ENCODE measurements at places on chromosomes 6 and 20. TPM values are rescaled to one million over a fixed set of nuclear protein-coding genes. Genes with fewer than 3 reads are reported as not detected.

DNA sequence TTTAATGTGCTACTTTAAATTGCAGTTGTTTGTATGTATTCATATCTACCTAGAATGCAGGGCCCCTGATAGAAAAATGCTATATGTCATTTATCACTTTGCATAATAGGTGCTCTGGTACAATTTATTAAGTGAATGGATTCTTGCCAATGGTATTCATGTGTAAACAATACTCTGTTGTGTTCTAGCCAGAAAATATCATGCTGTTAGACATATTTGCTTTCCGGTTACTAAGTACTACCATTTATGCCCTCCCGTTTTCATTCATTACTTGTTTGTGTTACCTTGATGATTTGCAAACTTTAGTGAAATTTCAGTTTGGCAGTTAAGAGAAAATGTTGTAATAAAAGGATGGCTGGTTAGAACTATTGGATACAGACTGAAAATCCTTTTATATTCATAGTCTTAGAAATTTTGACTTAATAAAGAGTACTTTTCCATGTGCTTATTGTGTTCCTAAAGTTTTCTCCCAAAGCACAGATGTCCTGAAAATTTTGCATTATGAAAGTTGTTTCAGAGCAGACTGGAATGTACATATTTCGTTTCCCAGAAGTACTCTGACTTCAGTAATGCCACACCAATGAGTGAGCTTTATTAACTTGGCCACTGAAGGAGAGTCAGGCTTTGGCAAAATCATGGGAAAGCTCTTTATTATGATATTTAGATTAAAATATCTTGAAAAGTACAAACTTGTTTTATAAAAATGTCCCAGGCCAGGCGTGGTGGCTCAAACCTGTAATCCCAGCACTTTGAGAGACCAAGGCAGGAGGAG lies 31.5 kb downstream of the RPF2 start:
- DNase-seq, result no peak

DNA sequence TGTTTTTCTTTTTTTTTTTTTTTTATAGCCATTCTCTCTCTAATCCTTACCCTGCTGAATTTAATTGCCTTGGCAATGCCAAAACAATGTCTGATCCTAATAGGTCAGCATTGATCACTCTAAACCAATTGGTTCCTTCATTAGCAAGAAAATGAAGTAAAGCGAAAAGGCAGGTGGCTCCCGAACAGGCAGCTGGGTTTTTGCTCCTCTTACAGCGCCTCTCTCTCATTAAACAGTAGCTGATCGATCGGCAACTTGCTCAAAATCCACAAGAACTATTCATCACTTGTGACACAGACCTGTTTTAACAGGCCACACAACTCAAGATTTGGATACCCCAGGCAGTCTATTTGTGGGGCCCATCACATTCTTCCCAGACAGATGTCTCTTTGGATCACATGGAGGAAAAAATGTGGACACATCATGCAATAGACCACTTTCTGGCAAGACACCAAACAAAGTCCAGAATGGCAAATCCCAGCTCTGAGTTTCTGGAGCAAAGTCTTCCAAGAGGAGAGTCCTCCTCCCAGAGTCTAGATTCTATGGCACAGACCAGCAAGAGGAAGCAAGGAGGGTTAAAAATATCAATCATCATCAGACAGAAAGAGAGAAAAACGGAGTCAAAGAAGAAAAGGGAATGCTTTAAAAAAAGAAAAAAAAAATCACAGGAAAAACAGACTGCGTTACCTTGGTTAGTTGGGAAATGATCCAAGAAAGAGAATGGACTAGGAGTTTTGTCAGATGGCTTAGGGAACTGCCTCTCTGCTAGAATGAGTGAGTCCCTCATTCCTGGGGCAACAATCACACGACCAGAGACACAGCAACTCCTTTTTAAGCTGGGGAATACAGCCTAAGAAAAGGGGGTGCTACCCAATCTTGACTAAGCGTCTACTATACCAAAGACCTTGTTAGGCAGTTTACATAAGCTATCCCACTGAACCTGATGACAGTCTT lies 247.8 kb downstream of the BTBD9 start:
- no peak for DNase-seq

DNA sequence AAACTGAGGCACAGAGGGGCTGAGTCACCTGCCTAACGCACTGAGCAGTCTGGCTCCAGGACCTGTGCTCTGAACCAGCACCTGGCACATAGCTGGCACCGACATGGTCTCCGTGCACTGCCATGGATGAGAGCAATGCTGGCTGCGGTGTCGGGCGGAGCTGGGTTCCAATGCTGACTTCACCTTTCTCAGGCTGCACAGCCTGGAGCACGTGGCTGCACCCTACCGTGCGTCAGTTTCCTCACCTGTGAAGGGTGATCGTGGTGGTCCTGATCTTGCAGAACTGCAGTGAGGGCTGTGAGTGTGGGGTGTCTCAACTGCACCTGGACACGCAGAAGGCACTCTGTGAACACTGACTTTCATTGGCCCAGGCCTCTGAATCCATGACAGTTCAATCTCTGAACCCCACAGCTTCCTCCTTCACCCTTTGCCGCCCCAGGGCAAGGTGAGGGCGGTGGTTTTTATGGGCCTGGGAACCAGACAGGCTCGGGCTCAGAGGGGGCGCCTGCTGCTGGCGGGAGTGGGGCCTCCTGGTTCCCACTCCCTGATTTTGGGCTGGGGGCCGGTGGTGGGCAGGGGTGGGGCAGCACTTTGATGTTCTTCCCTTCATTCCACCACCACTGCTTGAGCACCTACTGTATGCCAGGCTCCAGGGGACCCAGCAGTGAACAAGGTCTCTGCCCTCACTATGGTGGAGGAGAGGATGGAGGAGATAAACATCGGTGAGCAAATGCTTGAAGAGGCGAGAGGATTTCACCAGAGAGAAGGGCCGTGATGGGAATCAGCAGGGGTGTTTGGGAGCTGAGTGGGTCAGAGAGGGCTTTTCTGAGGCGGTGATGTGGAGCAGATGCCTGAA lies 102.9 kb downstream of the CEBPB start:
- no peak for DNase-seq

- no peak for DNase-seq
These were observed 78.4 kb upstream of the CCN6 start for GRCh38 chr6:111975466-111975865.

DNA sequence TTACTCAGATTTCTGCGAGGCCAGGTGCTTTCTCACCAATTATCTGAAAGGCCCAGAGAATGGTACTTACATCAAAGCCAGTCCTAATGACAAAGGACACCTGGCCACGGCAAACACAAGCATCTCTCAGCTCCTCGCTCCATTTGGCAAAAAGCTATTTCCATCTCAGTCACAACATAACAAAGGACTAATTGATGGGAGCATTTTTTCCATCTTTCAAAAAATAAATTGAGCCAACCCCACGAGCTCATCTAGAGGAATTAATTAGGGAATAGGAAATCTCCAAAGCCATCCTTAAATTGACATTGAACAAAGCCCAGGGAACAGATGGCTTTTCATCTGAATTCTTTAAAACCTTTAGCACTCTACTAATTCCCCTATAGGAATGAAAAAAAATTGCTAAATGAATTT lies 236.7 kb downstream of the HAO1 start:
- DNase-seq, result no peak

- no peak for DNase-seq
These were observed 171.2 kb downstream of the VEGFA start for GRCh38 chr6:43941174-43941573.

DNA sequence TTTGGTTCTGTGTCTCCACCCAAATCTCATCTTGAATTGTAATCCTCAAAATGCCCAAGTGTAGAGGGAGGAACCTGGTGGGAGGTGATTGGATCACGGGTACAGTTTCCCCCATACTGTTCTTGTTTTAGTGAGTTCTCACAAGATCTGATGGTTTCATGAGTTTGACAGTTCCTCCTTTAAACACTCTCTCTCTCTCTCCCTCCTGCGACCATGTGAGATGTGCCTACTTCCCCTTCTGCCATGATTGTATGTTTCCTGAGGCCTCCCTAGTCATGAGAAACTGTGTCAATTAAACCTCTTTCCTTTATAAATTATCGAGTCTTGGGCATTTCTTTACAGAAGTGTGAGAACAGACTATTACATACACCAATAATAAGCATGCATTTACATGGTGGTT lies 12.1 kb upstream of the EYS start:
- no peak for DNase-seq

- no peak for DNase-seq
These were observed 32.5 kb downstream of the PIGU start for GRCh38 chr20:34644345-34644744.

- no peak for DNase-seq
These were observed 128.5 kb downstream of the HFE start for GRCh38 chr6:26215585-26216358.

GRCh38 chr6:66814156-66814555 lies 1107.1 kb upstream of the EYS start:
- DNase-seq, result no peak

GRCh38 chr6:130132286-130132701 lies 90.5 kb downstream of the SAMD3 start:
- DNase-seq, result no peak

- no peak for DNase-seq
These were observed 255.6 kb downstream of the KHDC1L start for GRCh38 chr6:72969666-72970065.

- no peak for DNase-seq
These were observed 22.3 kb downstream of the NPEPL1 start for GRCh38 chr20:58714923-58715351.

DNA sequence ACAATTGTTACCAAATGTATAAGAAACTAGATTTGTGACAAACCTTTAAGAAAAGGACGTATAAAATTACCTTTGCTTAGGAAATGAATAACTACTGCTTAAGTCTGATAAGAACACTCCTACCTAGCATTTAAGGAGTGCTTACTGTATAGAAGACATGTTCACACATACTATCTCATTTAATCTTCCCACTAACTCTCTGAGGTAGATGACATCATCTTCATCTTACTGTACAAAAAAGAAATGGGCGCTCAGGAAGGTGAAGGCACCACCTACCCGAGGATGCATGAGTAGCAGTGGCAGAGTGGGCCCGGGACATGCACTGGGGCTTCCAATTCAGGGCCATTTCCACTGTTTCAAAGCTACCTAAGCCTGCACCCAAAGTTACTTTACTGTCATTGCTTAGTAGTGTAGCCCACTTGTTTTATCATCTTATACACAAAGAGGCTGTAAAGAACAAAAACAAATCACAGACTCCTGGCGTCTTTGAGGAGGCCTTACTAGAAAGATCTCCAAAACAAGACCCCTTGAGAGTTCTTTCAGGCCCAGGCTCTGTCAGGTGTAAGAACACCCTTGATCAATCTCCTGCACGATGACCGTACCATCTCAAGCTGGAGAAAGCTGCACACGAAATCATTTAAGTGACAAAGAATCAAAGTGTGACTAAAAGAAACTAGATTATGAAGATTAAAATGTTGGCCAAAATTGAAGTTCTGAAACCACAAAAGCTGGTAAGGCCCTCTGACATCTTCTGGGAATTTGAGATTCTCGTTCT lies 128.0 kb downstream of the INSM1 start:
- no peak for DNase-seq

Gene CST1
- not detected for polyA plus RNA-seq

Gene TUBB2B
- polyA plus RNA-seq, result 6.1 TPM

Gene POU5F1
- not detected for polyA plus RNA-seq
